ENCODE measurements at places on chromosomes 5 and 9.

- DNase-seq: no peak
Measured at GRCh38 chr5:68350176-68350575, 134.6 kb downstream of the PIK3R1 start.

DNA sequence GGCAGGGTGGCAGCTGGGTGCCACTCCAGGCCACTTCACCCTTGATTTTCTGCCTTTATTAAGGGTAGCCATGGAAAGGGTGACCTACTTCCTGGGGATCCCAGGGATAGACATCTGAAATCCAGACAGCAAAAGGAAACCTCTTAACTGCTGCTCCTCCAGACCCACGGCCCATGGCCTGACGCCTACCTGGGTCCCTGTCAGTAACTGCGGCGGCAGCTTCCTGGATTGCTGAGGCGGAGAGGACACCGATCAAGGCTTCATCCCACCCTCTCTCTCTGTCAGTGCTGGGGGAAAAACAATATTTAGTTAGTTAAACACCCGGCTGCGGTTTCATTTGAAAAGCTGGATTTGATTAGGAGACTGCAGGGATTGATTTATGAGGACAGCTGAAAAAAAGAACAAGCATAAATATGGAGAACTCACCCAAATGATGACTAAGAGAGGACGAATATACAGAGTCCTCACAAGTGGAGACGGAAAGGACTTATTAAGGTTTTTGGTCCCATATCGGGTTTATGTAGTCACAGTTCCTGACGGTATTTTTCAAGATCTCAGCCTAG lies 158.7 kb upstream of the KLF4 start:
- DNase-seq: no peak

DNA sequence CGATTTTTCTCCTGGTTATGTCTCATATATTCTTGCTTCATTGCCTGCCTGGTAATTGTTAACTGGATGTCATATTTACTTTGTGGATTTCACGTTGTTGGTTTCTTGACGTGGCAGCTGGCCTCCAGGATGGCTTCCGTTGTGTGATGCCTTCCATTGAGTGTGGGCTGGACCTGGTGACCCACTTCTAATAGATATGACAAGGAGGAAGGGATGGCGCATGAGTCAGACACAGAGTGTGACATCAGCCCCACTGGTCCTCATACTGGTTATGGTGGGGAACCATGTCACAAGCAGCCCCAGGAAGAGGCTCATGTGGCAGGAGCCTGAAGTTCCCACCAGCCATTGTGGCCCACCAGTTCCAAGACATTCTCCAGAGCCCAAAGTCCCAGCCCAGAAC lies 6.4 kb upstream of the PAEP start:
- DNase-seq: no peak

- DNase-seq: no peak
Measured at GRCh38 chr9:10700291-10700690, 87.5 kb upstream of the PTPRD start.

- DNase-seq: no peak
Measured at GRCh38 chr9:76808636-76809035, 44.4 kb downstream of the PCA3 start.

GRCh38 chr5:13816126-13816525 lies 128.4 kb downstream of the DNAH5 start:
- DNase-seq: no peak

- no peak for DNase-seq
Measured at GRCh38 chr5:57311251-57311650, 137.4 kb downstream of the GPBP1 start.

DNA sequence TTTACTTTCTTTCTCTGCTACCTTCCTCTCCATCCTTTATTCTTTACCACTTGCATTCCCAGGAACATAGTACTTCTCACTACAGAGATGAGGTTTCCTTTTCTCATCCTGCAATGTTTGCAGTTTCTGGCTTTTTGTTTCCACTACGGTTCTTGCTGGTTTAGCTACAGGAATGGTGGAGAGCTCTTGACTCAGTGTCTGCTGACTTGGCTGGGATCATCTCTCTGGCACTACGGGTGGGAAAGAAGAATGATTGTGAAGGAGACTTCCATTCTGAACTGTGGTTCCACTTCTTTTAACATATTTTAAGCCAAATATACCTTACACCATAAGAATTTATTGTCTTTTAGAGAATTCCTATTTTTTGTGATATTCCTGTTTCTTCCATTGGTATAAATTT lies 65.1 kb downstream of the NREP start:
- DNase-seq: no peak

GRCh38 chr9:99357575-99357974 lies 135.5 kb downstream of the SEC61B start:
- no peak for DNase-seq

GRCh38 chr5:663436-664342 lies 29.5 kb downstream of the TPPP start:
- no peak for DNase-seq

- DNase-seq: peak; percentile 55
Measured at GRCh38 chr5:61333321-61333953, 1.4 kb downstream of the ZSWIM6 start.

- DNase-seq: no peak
Measured at GRCh38 chr5:125381290-125381689, 634.9 kb upstream of the ZNF608 start.

GRCh38 chr9:130336027-130336610 lies 70.6 kb downstream of the HMCN2 start:
- no peak for DNase-seq

- peak; percentile 48 for DNase-seq
Measured at GRCh38 chr5:174119468-174119881, 74.0 kb downstream of the NSG2 start.

DNA sequence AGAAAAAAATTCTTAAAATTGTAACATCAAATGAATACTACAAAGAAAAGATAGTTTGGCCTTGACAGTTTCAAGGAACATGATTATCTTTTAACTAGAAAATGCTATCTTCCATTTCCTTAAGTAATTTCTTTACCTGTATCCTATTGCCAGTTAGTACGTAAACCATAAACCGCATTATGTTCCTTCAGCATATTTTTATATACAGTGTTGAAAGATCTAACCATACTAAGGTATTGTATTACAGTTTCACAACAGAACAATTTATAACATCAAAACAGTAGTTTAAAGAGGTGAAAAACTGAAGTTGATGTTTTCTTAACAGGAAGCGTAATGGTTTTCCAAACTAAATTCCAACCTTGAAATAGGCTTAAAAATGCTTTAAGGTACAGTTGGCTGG lies 45.1 kb downstream of the GLRX start:
- no peak for DNase-seq

GRCh38 chr5:99600952-99601351 lies 672.1 kb upstream of the CHD1 start:
- DNase-seq: no peak

GRCh38 chr9:89593727-89594427 lies 10.9 kb upstream of the GADD45G start:
- DNase-seq: no peak

DNA sequence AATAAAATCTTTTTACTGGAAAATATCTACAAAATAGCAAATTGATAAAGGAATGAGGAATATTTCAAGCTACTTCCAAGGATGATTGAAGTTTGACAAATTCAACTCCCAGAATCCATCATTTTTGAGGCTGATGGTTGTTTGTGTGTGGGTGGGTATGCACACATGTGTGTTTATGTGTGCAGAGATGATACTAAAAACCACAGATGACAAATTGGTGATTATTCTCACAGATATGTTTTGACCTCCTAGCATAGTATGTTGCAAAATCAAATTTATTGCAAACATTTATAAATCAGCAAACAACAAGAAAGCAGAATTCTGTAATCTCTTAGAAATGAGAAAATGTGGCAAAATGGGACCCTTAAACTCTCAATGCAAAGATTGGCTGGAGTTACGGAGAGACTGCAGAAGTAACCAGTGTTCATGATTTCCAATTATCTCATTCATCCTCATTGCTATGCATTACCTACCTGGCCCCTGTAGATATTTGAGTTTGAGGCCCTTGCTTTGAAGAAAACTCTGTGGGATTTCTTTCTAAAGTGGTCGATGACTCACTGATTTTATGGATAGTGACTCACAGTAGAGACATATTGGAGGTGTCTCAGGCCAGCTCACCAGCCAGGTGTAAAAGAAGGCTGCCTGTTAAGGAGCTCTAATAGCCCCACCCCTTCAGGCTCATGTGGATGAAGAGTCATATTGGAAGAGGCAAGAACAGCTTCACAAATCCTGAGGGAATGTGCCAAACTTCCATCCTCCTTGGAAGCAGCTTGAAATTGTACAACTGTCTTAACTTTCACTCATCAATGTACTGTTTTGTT lies 44.6 kb upstream of the TMC1 start:
- DNase-seq: no peak

DNA sequence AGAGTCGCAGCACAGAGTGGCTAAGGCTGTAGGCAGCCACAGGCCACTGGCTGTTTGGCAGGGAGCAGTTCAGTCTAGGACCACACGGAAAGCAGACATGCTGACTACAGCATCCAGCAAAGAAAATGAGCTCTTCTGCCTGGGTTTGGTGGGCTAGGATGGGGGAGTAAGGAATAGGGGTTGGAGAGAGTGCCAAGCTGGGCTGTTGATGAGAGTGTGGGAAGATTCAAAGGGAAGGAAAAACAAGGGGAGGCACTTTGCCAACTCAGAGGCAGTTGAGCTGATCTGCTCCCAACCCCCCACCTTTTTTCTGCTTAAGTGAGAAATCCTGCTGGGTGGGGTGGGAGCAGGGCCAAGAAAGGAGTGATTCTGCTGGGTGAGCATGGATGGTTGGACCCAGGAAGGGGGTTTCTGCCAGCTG lies 35.9 kb downstream of the SVEP1 start:
- DNase-seq: no peak

DNA sequence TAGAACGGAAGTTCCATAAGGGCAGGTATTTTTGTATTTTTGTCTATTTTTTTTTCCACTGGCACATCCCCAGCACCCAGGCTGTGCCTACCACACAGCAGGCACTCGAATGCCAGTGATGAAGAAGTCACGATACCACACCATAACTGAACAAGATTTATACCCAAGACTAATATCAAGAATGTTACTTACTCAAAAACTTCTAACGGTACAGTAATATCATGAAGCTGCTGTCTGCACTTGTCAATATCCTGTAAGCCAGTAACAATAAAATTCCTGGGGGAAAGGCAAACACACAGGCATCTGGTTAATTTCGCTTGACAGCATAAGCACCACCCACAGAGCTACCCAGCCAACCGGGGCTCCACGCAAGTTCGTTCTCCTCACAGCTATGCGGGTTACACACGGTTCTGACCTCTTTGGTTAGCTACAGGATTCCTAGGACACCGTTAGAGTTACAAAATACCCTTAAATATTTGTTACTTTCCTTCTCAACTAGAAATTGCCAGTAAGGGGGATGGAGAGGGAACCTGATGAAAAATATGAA lies 1.3 kb downstream of the MED10 start:
- DNase-seq: no peak

DNA sequence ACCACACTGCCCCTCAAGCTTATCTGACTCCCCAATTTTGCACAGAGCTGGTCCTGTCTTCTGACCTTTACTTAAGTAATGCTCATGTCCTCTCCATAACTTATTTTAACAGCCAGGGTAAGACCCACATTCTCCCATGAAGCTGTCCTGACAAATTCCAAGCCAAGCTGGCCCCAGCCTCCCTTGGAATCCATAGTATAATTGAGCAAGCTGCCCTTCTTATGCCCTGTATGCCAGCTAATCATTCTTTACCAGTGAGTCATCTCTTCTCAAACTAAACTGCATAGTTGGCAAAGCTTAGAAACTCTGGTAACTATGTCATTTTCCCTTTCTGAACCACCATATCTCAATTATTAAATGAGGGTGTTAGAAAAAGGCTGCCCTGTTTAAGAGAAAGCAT lies 92.4 kb downstream of the NFIB start:
- DNase-seq: no peak

GRCh38 chr5:50575740-50576139 lies 90.7 kb upstream of the PARP8 start:
- no peak for DNase-seq

GRCh38 chr5:67673180-67673579 lies 476.6 kb upstream of the CD180 start:
- no peak for DNase-seq

DNA sequence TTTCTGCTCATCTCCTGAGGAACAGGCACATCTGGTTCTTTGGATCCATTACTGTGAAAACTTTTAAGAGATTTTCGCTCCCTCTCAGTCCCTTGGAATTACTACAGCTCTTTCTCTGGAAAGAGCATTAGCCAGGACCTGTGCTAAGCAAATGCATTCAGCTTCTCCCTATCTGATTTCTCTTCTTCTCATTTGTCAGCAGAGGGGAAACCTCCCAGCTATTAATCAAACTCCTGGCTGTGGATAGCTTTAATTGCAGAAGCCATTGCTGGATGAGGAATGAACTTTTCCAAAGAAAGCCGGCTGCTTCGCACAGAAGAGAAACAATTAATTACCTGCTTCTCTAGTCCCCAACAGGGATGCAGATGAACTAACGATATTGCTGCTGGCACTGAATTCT lies 37.9 kb downstream of the TLR4 start:
- no peak for DNase-seq

DNA sequence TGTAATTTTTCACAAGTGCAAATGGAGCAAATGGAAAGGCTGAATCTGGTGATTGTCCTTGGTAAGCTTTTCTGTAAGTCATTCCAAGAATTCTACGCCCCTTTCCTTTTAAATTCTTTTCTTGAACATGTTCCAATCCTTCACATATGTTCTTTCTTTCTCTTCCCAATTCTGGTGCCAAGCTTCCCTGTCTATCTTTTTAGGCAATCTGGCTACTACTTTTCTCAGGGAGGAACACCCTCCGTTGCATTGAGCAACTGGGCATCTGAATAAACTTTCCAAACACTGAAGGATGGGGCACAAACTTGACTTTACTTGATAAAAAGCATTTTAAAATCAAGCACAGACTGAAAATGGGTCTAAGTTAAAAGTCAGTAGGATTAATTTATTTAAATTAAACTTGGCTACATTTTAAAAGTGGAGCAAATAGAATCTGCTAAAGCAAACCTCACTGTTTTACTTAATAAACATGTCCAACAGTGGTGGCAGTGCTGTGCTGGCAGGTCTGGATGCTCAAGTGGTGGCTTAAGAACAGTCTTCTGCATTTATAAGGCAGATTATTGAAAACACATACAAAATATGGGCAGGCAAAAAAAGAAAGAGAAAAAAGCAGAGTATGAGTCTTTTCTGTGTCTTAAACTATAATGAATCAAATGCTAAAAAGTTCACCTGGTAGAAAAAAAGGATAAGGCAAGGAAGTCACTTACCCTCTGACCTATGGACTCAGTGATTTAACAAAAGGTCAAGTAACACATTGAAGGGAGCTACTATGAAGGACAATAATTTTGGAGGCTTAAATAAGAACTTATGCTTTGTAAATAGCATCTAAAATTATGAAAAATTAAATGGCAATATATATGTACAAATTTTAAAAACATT lies 5.4 kb downstream of the ELL2 start:
- no peak for DNase-seq

GRCh38 chr9:126894052-126894603 lies 20.5 kb upstream of the RALGPS1 start:
- no peak for DNase-seq

DNA sequence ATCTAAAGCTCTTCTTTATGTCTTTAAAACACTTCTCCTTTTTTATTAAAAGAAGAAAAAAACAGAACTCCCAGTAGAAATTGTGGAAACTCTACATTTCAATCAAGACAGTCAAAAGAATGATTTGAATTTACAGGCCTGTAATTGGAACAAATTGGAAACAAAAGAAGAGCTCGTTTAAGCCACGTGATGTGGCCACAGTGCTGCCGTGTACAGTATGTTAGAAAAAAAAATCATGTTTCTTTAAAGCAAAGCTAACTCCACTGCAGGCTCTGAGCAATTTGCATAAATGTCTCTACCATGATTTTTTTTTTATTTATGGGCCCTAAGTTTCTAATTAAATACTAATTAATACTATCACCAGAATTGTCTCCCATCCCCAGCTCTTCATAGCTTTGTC lies 325.6 kb downstream of the ZSWIM6 start:
- DNase-seq: no peak

Measured in caudate nucleus (tissue), 63 donors.